ENCODE measurements at places on chromosomes 3 and 15.

GRCh38 chr3:160661660-160662059 is 15.3 kb upstream of the ARL14 start:
- no peak for DNase-seq

- no peak for DNase-seq
Measured at GRCh38 chr15:77642793-77643430, 10.2 kb upstream of the LINGO1 start.

- DNase-seq, result no peak
Measured at GRCh38 chr3:16067837-16068471, 106.5 kb upstream of the GALNT15 start.

DNA sequence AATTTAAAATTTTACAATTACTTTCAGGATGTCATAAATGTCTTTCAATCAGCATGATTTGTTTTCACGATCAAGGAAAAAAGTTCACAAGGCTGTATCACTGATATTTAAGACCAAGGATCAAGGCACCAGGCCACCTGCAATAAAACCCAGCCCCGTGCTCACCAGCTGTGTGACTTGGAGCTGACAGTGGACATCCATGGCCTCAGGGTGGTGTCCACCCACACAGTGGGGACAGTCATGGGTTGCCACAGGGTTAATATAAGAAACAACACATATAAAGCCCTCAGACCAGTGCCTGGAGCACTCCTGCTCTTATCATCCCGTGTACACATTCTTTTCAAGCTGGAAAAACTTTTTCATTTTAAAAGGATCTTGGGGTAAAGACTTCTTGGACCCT is 56.5 kb downstream of the PCSK6 start:
- no peak for DNase-seq

DNA sequence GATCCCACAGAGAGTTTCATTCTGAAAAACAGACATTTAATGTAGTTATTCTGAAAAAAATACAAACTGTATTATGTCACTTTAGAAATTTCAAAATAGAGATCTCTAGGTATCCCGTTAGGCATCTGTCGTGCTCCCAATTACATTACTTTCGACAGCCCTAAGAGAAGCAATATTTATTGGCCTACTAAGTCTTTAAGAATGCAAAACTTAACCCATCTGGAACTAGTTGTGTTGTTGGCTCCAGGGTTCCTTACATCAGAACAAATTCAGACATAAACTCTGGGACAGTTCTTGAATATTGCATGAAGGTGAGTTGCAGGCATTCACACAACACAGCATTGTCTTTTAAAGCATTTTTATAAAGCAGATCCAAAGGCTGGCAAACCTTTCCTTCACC is 498.4 kb downstream of the FHIT start:
- no peak for DNase-seq

- DNase-seq, result no peak
Measured at GRCh38 chr3:50572158-50572557, 2.8 kb downstream of the HEMK1 start.

DNA sequence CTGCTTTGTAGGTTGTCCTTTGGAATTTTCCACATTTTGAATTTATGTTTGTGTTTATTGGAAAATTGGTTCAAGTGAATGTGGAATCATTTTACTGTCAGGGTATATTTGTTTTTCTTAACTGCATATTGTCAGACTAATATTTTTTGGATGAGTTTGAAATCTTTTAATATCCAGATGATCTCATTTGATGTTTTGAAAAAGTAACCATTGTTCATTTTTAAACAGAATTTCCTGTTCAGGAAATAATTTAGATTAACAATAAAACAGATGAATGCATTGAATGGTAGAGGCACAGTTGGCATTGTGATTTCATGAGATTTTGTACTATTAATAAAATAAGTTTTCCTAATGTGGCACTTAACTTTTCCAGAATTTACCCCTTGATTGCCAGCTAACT is 15.5 kb downstream of the TRAK1 start:
- no peak for DNase-seq

Measured in SIG-M5 (cell line).